ENCODE measurements at places on chromosomes 2 and 18.

- DNase-seq, result no peak
Observed at GRCh38 chr2:77604953-77605929, 83.1 kb upstream of the LRRTM4 start.

- DNase-seq, result no peak
Observed at GRCh38 chr2:30367232-30368070, 79.6 kb upstream of the LCLAT1 start.

DNA sequence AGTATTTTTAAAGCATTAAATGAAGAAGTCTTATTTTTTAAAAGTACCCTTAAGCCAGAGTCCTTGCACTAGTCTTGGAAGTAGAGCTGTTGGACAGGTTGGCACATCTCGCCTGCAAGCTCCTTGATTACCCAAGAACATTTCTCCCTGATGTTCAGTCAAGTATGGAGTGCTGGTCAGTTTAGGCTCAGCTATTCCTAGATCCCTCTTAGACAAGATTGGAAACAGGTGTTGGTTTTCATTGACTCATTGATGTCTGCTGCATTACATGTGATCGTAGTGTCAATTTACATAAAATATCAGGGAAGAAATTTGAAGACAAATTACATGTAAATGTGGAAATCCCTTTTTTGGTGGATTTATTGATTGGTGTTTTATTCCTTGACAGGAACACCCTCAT lies 170.4 kb downstream of the ZNF407 start:
- no peak for DNase-seq

- DNase-seq, result no peak
Observed at GRCh38 chr2:10008809-10009176, 34.6 kb upstream of the KLF11 start.

- no peak for DNase-seq
Observed at GRCh38 chr2:239676716-239677452, 276.1 kb upstream of the HDAC4 start.

DNA sequence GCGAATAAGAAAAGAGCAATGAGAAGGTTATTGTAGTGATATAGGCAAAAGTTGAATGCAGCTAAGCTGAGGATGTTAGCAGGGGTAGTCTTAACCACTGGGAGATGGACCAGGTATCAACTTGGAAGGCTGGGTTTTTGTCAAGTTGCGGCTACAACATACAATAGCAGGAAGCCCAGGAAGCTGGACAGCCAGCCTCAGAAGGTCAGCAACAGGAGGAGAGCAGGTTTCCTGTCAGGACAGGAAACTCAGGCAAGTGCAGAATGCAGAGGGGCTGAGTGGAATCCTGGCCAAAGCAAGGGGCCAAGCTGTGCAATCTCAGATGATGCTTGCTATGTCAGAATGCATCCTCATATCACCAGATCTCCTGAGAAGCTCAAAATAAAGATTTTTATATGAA lies 530.0 kb upstream of the ID2 start:
- no peak for DNase-seq

DNA sequence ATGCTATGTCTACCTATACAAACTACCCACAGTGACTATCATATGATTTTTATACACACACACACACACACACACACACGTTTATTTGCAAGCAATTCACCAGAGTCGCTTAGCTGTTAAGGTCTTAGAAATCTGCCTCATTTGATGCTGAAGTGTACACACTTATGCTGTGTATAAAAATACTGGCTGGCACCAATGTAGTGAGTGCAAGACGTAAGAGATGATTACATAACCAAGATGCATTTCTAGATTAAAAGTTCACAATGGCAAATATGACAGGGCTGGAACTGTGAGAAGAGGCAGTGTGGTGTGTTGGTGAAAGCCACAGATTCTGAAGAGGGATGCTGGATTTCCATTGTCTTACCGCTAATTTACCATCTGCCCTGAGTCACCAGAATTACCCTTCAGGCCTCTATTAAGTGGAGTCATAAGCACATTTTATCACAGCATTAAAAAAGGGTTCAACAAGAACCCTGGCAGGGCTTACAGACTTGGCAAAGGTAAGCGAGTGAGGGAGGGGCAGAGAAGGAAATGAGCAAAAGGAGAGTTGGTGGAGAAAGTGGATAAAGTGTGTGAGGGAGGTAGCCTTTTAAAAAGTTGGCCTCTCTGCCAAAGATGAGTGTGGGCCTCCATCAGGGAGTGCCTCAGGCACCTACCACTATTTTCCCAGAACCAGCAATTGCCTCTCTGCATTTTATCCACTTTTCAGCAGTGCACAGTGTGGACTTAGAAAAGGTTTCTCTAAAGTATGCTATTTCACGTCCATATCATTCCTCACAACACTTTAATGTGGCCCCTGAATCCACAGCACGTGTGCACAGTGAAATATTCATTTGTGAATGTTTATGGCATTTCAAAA lies 21.5 kb downstream of the MEIS1 start:
- DNase-seq, result no peak

- no peak for DNase-seq
Observed at GRCh38 chr18:49699303-49699702, 114.0 kb downstream of the ACAA2 start.

DNA sequence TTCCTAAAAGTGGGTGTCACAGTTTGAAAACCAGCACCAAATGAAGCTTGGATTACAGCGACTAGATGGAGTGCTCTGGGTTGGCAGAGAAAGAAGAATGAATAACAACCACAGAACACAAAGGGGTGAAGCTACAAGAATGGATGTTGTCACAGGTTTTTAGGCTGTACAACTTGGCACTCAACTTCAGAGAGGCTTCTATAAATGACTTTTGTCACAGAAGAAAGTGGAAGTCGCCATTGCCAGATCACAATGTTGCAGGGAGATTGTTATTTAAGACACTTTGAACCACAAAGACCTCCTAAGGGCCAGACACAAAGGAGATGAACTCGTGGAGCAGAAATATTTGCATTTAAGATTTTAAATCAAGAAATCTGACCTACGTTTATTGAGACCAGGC lies 354.2 kb downstream of the CDH7 start:
- DNase-seq, result no peak

DNA sequence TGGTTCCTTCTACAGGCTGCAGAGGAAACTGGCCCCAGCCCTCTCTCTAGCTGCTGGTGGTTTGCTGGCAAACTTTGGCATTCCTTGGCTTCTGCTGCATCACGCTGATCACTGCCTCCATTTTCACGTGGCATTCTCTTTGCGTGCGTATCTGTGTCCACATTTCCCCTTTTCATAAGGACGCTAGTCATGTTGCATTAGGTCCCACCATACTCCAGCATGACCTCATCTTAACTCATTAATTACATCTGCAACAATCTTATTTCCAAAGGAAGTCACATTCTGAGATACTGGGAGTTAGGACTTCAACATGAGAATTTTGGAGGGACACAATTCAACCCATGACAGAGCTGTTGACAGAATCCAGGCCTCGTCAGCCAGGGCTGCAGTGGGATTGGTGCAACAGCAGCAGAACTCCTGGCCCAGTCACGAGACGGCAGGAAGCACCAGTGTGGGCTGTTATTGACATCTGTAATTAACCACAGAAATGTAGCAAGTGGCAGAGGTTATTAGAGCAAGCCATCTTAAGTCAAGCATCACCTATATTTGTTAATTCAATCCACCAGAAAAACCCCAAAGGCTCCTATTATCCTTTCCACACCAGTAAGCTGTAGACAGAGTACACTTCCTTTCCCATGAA lies 132.4 kb downstream of the TMEM163 start:
- no peak for DNase-seq

DNA sequence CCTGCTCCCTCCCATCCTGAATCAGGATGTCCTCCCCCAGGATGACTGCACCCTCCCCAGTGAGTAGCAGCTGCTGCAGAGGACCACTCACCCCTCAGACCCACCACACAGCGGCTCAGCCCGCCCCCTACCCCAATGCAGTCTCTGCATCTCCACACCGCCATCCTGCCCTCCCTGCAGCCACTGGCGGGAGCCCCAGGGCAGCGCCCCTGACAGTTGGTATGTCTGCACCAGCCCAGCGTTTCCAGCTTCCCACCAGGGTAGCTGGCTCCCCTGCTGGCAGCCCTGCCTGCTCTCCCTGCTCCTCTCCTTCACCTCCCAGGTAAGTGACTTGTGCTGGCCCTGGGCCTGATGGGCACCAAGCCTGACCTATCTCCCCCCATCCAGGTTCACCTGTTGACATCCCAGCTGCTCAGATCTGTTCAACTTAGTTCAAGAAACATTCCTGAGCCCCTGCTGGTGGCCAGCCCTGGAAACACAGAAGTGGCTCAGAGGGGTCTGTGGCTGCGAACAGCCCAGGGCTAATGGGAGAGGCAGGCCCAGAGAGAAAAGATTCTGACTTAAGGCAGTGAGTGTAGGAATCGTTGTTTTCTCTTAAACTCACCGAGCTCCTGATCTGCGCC lies 117.7 kb upstream of the RAB6C start:
- no peak for DNase-seq

- no peak for DNase-seq
Observed at GRCh38 chr2:38264396-38265221, 112.5 kb downstream of the ATL2 start.

GRCh38 chr2:130878316-130878715 lies 41.6 kb downstream of the ARHGEF4 start:
- no peak for DNase-seq

GRCh38 chr2:69381337-69381737 lies 5.7 kb downstream of the GFPT1 start:
- no peak for DNase-seq

GRCh38 chr18:64714086-64714485 lies 565.2 kb upstream of the LINC00305 start:
- DNase-seq, result no peak

- no peak for DNase-seq
Observed at GRCh38 chr2:66490588-66491001, 55.7 kb downstream of the MEIS1 start.

All from naive thymus-derived CD4-positive, alpha-beta T cell (primary cell).